ENCODE measurements at places on chromosomes 1 and 21. TPM values are rescaled to one million over a fixed set of nuclear protein-coding genes. Genes with fewer than 3 reads are reported as not detected.
A peak's percentile ranks its signal among the peaks of the same experiment; 100 is the strongest.

- H3K36me3 ChIP-seq = no peaks in the 10 kb centered on the region
- no peaks in the 10 kb centered on the region for H3K4me1 ChIP-seq
- no peak overlapping the region for H3K4me3 ChIP-seq
- no peak overlapping the region for H3K27ac ChIP-seq
- H3K27me3 ChIP-seq = no peaks in the 10 kb centered on the region
- no peak for DNase-seq
Measured at GRCh38 chr1:111789142-111789541, 33.4 kb downstream of the DDX20 start.

The RGSL1 gene
- not detected for total RNA-seq

The OR2C3 gene
- total RNA-seq = not detected

DNA sequence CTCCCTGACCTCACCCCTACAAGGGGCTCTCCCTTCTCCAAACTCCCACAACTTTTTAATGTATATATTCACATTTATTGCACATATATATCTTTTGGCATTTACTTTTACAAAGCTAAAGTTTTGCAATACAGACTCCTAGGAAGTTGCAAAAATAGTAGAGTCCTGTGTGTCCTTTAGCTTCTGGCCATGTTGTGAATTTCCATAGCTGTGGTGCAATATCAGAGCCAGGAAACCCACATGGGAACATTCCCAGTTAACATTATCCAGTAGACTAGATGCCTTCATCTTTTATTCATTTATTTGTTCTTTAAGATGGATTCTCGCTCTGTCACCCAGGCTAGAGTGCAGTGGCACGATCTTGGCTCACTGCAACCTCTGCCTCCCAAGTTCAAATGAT lies 343.0 kb downstream of the PCP4 start:
- H3K4me1 ChIP-seq = no peaks in the 10 kb centered on the region
- no peaks in the 10 kb centered on the region for H3K27me3 ChIP-seq
- DNase-seq = no peak
- no peak overlapping the region for H3K4me3 ChIP-seq

DNA sequence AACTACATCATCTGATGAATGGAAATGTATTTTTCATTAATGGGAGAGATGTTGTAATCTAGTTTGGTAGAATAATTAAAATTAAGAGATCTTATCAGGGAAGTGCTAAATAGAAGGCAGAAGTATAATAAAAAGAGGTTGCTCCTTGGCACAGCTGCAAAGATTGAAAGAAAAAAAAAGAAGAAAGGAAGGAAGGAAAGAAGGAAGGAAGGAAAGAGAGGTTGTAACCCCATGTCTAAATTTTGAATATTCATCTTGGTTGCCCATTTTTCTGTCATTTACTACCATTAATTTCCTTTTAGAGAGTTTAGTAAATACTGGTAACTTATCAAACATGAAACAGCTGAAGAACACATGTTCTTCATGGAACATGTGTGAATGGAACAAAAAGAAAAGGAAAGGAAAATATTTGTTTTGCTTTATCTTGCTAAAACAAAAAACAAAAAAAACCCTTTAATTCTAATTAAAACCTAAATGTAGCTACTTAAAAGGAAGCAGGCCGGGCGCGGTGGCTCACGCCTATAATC lies 10.5 kb upstream of the MDM4 start:
- H3K4me1 ChIP-seq = no peaks in the 10 kb centered on the region
- H3K27ac ChIP-seq = no peak overlapping the region
- H3K36me3 ChIP-seq = no peaks in the 10 kb centered on the region
- H3K27me3 ChIP-seq = no peaks in the 10 kb centered on the region
- DNase-seq = peak; percentile 55
- peak overlapping the region; percentile 59 for H3K4me3 ChIP-seq

DNA sequence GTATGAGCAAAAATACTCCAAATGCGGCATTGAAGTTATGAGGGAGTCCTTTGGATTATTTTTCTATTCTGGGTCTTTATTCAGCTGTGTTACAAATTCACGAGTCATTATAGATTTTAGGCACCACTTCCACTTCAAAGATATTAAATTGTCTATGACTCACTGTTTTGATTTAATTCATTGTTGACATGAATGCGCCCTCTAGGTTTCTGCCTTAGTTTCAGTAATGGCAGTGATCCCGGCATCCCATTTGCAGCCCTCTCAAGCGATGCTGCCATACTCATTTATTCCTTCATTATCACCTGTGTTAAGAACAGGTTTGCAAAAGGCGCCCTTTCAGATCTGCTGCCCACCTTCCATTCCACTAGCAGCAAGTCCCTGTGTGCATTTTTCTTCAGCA lies 14.0 kb downstream of the RSPO1 start:
- no peak overlapping the region for H3K27ac ChIP-seq
- no peak overlapping the region for H3K4me3 ChIP-seq
- peaks cover 22% of the 10 kb centered on the region for H3K27me3 ChIP-seq

DNA sequence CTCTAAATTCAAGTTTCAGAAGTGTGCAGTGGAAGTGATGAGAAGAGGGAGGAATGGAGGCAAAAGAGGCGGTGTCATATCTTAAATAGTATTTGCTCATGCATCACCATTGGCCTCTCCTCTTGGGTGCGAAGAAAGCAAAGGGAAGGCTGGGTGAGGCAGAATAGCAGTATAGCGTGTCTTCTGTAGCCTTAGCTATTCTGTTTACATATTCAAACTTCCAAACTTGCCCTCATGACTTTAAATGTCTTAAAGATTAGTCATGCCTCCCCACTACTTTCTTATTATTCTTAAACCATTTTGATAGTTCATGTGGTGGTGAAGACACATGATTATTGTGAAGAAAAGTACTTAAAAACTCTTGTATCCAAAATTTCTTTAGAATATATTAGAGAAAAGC lies 104.6 kb upstream of the TENT5C start:
- DNase-seq = no peak
- H3K27ac ChIP-seq = no peak overlapping the region
- H3K4me1 ChIP-seq = no peaks in the 10 kb centered on the region
- H3K27me3 ChIP-seq = no peaks in the 10 kb centered on the region
- no peak overlapping the region for H3K4me3 ChIP-seq

The SLFNL1 gene
- total RNA-seq = 0.14 TPM

The AGT gene
- total RNA-seq = not detected

- H3K4me3 ChIP-seq = no peak overlapping the region
- peak; percentile 82 for DNase-seq
- H3K36me3 ChIP-seq = no peaks in the 10 kb centered on the region
- peaks cover 24% of the 10 kb centered on the region for H3K4me1 ChIP-seq
- no peaks in the 10 kb centered on the region for H3K27me3 ChIP-seq
Measured at GRCh38 chr1:11337580-11338073, 64.6 kb downstream of the UBIAD1 start.

GRCh38 chr1:6560267-6560666 lies 5.2 kb downstream of the TAS1R1 start:
- DNase-seq = no peak
- no peak overlapping the region for H3K27ac ChIP-seq
- H3K4me3 ChIP-seq = no peak overlapping the region

The RWDD3 gene
- total RNA-seq = 16.0 TPM

DNA sequence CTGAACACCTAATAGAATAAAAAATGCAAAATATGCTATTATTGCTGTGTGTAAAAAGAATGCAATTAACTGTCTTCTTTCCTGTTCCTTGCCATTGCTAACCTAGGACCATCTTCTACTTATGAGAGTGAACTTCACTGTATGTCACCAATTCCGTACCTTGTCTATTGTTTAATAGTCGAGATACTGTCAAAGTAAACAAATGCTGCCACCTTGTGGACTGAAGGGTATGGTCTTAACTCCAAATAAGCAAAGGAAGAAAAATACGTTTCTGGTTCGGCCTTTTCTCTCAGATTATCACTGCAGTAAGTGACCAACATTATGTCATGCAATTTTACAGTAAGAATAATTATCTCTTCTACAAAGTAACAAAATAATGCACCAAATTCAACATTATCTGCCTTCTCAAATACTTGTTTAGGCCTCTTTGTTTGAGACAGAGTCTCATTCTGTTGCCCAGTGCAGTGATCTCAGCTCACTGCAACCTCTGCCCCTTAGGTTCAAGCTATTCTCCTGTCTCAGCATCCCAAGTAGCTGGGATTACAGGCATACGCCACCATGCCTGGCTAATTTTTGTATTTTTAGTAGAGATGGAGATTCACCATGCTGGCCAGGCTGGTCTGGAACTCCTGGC lies 133.4 kb downstream of the COP1 start:
- H3K4me1 ChIP-seq = peaks cover 5% of the 10 kb centered on the region
- H3K27ac ChIP-seq = no peak overlapping the region
- H3K4me3 ChIP-seq = no peak overlapping the region

- no peak overlapping the region for H3K4me3 ChIP-seq
- H3K36me3 ChIP-seq = no peaks in the 10 kb centered on the region
- H3K27me3 ChIP-seq = no peaks in the 10 kb centered on the region
Measured at GRCh38 chr21:37896788-37897187, 19.5 kb downstream of the KCNJ6 start.

- no peaks in the 10 kb centered on the region for H3K27me3 ChIP-seq
- H3K36me3 ChIP-seq = no peaks in the 10 kb centered on the region
- DNase-seq = no peak
- no peaks in the 10 kb centered on the region for H3K4me1 ChIP-seq
- no peak overlapping the region for H3K4me3 ChIP-seq
- H3K27ac ChIP-seq = no peak overlapping the region
Measured at GRCh38 chr1:212161231-212161781, 123.9 kb upstream of the PPP2R5A start.

The FTCD gene
- 3.3 TPM for total RNA-seq

GRCh38 chr21:21971384-21971783 lies 973.2 kb downstream of the NCAM2 start:
- no peaks in the 10 kb centered on the region for H3K27me3 ChIP-seq
- DNase-seq = no peak
- H3K27ac ChIP-seq = no peak overlapping the region
- no peak overlapping the region for H3K4me3 ChIP-seq
- H3K36me3 ChIP-seq = no peaks in the 10 kb centered on the region

The WDR77 gene
- total RNA-seq = 111 TPM

- H3K27ac ChIP-seq = no peak overlapping the region
- peaks cover 73% of the 10 kb centered on the region for H3K36me3 ChIP-seq
- no peaks in the 10 kb centered on the region for H3K27me3 ChIP-seq
- no peak overlapping the region for H3K4me3 ChIP-seq
- H3K4me1 ChIP-seq = no peaks in the 10 kb centered on the region
Measured at GRCh38 chr1:224393294-224393693, 36.6 kb downstream of the CNIH4 start.

- no peaks in the 10 kb centered on the region for H3K4me1 ChIP-seq
- no peak for DNase-seq
- no peak overlapping the region for H3K4me3 ChIP-seq
- no peak overlapping the region for H3K27ac ChIP-seq
- no peaks in the 10 kb centered on the region for H3K27me3 ChIP-seq
- H3K36me3 ChIP-seq = no peaks in the 10 kb centered on the region
Measured at GRCh38 chr1:2856676-2857375, 55.3 kb upstream of the TTC34 start.

The PKP1 gene
- 0.58 TPM for total RNA-seq

- H3K36me3 ChIP-seq = no peaks in the 10 kb centered on the region
- H3K27me3 ChIP-seq = no peaks in the 10 kb centered on the region
- no peaks in the 10 kb centered on the region for H3K4me1 ChIP-seq
- DNase-seq = no peak
- H3K4me3 ChIP-seq = no peak overlapping the region
Measured at GRCh38 chr1:220084460-220084859, 5.1 kb downstream of the BPNT1 start.

The GPR52 gene
- total RNA-seq = 1.6 TPM

The AKIRIN1 gene
- total RNA-seq = 281 TPM

DNA sequence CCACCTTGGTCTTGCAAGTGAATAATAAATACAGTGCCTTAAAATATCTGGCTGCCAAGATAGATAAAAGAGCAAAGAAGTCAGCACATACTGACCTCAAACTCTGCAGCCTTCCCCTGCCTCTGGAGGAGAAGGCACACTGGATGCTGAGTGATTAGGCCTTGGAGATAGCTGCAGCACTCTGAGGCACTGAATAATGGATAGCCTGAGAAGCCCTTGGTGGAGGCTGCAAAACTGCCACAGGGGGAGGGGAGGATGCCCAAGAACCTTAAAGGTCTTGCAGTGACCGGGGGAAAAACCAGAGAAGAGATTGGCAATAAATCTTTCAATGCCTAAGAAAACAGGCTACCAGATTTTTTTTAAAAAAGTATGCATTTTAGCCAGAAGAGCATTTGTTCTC lies 167.4 kb upstream of the PRMT6 start:
- no peaks in the 10 kb centered on the region for H3K36me3 ChIP-seq
- no peak overlapping the region for H3K27ac ChIP-seq
- H3K27me3 ChIP-seq = no peaks in the 10 kb centered on the region
- no peaks in the 10 kb centered on the region for H3K4me1 ChIP-seq
- peak; percentile 35 for DNase-seq

DNA sequence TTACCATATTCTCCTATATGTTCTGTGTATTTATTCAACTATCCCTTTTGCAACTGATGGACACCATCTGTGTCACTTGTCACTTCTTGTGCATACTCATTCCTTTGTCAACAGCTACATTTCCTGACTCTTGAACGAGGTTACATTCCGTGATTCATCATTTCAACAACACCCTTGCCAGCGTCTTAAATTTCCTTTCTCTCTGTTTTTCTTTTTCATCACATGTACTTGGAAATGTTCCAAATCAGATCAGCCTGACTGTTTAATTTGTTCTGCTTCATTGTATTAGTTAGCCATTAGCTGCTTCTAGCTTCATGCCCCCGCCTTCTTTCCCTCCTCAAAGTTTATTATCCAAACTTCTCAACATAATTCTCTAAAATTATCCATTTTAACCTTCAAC lies 173.0 kb downstream of the ADGRL4 start:
- DNase-seq = no peak
- H3K4me1 ChIP-seq = no peaks in the 10 kb centered on the region
- no peaks in the 10 kb centered on the region for H3K36me3 ChIP-seq
- H3K4me3 ChIP-seq = no peak overlapping the region

DNA sequence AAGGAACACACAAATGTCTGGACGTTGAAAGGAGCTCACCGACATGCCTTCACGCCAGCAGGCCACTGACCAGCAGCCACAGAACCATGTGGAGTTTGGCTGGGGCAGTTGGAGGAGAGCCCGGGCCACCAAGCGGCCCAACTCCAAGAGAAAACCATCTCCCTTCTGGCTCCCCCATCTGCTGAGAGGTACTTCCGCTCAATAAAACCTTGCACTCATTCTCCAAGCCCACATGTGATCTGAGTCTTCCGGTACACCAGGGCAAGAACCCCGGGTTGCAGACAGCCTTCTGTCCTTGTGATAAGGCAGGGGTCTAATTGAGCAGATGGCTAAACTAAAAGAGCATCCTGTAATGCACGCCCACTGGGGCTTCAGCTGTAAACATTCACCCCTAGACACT lies 24.4 kb downstream of the RGS4 start:
- H3K27me3 ChIP-seq = no peaks in the 10 kb centered on the region
- no peak overlapping the region for H3K4me3 ChIP-seq
- H3K4me1 ChIP-seq = no peaks in the 10 kb centered on the region
- no peak for DNase-seq
